ENCODE measurements at places on chromosomes 16 and 17.
A peak's percentile ranks its signal among the peaks of the same experiment; 100 is the strongest.

DNA sequence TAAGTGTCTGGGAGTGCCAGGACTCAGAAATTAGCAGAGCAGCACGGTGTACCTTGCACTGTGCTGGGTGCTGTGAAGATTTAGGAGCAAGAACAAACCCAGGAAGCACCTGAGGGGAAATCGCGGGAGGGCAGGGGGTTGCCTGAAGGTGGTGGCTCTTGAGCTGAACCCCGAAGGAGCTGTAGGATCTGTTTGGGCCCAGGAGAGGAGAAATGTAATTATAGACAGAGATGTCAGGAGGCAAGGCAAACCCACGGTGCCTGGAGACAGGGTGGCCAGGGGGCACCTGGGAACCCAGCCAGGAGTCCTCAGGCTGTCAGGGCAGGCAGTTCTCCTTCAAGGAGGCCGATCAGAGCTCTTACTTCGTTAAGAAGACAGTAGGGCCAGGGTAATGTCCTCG, 109.1 kb downstream of the C16orf78 start:
- no peak for DNase-seq

GRCh38 chr17:16900288-16900882, 71.5 kb downstream of the TNFRSF13B start:
- no peak for DNase-seq

- DNase-seq, result no peak
Measured at GRCh38 chr17:77128896-77129567, 11.7 kb upstream of the SEC14L1 start.

DNA sequence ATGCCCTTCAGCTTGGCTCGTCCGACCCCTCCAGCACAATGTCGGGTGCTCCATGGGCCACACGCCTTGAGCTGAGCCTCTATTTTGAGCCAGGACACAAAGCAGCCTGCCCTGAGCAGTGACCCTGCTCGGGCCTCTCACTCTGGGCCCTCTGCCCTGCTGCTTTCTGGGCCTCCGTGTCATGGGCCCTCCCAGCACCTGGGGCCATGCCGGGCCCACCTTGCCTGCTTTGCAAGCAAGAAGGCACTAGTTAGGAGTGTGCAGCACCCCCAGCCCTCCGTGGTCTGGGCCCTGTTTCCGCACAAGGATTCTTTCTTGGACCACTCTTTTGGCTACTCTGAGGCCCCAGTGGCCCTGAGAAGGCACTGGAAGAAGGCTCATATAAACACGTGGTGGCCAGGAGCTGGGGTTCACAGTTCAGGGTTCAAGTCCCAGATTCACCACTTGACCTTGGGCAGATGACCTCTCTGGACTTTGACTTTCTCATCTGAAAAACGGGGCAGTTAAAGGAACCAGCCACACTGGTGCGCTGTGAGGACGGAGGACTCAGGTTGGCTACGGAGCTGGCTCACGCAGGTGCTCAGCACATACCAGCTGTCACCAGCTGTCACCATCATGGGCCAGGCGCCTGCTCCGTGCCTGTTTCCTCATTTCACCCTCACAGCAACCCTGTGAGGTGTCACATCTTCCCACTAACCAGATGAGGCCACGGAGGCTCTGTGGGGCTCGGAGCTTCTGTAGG, 166.0 kb upstream of the GSE1 start:
- DNase-seq, result peak; percentile 91

DNA sequence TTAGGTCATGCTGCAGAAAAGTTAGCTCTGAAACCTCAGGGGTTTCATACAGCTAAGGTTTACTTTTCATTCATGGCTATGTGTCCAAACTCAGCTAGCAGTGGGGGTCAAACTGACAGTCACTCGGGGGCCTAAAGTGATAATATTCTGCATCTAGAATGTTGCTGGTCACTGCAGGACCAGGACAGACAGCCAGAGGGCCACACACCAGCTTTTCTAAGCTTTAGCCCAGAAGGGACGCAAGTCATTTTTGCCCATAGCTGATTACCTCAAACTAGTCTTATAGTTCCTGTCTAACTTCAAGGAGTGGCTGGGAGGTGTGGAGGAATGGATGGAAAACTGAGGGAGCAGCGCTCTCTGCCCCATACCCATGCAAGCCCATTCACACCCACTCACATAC, 163.0 kb upstream of the NLRP1 start:
- DNase-seq, result no peak

All from NCI-H524 (cell line).